ENCODE measurements at places on chromosomes 2 and 18.

DNA sequence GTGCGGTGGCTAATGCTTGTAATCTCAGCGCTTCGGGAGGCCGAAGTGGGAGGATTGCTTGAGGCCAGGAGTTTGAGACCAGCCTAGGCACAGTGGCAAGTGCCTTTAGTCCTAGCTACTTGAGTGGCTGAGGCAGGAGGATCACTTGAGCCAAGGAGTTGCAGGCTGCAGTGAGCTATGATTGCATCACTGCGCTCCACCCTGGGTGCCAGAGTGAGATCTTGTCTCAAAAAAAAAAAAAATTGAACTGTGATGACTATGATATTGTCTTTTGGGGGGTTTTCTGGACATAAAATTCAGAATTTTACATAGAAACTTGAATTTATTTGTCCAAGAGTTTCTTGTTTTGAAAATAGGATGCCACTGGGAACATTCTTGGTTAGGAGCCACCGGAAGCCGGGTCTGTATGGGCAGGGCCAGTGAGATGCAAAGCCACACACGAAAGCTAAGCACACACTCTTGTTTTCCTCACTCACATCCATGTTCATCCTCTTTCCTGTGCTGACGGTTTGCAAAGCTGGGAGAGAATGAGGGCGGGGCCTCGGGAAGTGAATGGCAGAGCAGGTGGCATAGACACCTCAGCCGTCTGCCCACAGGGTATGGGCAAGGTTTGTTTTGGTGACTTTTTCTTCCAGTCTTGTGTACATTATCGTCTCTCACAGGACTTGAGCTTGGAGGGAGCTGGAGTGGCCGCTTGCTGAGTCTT, 12.6 kb downstream of the AGAP1 start:
- no peak for DNase-seq

DNA sequence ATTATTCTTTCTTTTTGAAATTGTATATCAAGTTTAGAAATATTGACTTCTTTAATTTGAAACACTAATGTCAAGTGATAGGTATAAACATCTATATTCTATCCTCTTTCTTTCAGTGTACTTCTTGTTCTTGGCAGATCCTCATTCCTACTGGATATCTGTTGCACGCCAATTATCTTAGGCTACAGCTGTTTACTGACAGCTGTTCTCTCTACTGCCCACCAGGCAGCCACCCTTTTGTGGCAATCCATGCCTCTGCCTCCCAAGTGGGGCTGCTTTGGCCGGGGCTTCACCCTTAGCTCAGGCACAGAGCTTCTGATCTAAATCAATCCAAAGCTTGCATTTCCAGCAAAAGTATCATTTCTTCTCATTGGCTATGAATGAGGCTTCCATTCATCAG, 50.6 kb upstream of the ITSN2 start:
- DNase-seq, result no peak

DNA sequence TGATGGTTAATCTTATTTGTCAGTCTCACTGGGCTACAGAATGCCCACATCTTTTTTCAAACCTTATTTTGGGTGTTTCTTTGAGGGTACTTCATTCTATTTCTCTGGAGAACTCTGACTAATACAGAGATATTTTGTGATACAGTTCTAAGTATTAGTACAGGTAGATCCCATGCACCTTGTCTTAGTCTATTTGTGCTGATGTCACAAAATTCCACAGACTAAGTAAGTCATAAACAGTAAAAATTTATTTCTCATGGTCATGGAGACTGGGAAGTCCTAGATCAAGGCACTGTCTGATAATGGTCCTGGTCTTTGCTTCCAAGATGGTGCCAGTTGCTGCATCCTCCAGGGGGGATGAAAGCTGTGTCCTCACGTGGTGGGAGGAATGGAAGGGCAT, 68.6 kb upstream of the EPHA4 start:
- DNase-seq, result no peak

DNA sequence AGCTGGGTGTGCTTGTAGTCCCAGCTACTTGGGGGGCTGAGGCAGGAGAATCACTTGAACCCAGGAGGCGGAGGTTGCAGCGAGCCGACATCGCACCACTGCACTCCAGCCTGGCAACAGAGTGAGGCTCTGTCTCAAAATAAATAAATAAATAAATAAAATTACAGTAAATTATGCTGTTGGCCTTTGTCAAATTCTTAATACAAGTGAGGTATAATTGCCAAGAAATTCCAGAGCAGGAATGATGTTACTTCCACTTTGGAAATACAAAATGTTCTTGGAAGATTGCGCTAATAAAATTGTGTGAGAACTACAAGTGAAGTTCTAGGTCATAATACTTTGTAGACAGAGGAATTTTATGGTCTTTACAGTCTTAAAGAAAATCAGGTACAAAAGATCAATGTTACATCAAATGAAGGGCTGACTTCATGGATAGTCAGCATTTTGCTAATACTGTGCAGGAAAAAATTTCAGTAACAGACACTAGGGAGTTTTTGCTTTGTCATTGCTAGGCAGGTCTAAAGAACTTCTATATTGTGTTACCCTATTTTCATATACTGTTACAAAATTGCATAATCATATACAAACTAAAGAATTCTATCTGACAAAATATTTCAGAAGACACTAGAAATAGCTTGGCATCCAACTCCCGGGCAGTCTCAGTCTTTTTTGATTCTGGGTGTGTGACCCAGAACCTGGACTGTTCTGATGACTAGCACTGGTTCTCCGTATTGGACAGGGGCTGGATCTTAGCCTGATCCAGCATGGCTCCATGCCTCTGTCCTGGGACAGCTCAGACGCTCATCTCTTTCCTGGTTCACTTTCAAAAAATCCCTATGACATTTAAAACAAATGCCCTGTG, 76.0 kb upstream of the STK17B start:
- peak; percentile 49 for DNase-seq

- peak; percentile 39 for DNase-seq
Observed at GRCh38 chr18:58669731-58670378, 1.4 kb upstream of the MALT1 start.

DNA sequence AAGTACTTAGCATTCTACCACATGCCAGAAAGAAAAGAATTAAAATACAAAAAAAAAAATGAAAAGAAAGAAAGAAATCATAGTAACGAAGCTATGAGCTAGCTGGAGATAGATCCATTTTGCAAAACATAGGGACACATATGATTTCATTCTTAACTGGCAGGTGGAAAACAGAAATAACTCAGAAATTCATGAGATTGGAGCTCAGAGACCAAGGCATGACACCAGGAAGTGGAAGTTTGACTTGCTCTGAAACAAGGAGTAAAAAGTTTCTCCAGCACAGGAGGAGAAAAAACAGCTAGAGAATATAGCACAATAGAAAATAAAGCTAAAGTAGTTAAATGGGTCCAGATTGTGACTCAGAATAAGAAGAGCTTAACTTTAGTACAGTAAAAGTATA, 278.1 kb downstream of the ZEB2 start:
- DNase-seq, result no peak

DNA sequence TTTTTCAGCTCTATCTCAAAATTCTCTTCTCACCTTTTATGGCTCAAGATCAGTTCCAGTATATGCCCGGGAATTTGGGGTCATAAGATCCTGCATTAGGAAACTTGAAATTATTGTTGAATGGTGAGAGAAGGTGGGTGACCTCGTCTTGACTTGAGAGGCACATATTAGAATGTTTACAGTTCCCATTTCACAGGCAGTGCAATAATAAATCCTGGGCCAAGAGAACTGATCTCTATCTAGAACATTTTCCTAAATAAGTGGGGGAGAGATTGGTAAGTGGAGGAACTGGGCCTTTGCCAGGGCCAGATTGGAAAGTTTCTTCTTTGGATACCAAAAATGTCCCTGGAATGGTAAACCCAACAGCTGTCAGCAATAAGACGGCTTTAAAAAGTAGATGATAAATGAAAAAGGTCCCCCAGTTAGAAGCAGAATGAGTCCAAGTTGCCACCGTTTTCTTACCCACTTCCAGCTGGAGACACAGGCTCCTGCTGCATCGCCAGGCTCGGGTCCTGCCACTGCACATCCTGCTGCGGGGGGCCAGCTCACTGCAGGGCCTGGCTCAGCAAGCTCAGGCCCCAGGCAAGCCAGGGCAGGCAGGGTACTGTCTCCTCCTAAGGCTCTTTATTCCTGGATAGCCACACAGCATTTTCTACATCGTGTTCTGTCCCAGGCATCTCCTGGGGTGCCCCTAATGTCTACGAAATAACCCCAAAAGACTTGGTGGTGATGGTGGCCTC, 126.4 kb upstream of the EPAS1 start:
- DNase-seq, result no peak

DNA sequence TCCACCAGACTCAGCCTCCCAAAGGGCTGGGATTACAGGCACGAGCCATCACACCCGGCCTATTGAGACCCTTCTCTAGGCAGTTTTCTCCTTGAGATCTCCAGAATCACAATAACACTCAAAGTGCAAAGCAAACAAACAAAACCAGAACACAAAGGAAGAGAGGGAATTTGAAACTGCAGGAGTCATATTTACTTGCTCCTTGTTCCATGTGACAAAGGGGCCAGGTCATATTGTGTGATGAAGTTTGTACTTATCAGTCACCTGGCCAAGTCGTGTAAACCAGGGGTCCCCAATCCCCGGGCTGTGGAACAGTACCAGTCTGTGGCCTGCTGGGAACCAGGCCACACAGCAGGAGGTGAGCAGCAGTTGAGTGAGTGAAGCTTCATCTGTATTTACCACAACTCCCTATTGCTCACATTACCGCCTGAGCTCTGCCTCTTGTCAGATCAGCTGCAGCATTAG, 26.5 kb downstream of the SCYGR8 start:
- no peak for DNase-seq

GRCh38 chr2:172965433-172966212, 110.0 kb upstream of the MAP3K20 start:
- no peak for DNase-seq
